Hindlimb muscle (tissue), 1 donor: ENCODE measurements at places on chromosomes 5 and 9. TPM values are rescaled to one million over a fixed set of nuclear protein-coding genes. Genes with fewer than 3 reads are reported as not detected.

GRCh38 chr5:176742246-176743105, 67.9 kb upstream of the UNC5A start:
- DNase-seq: no peak

SLC9A3 gene
- 2.8 TPM for polyA plus RNA-seq

GRCh38 chr9:13603921-13604320, 324.4 kb upstream of the MPDZ start:
- no peak for DNase-seq

GRCh38 chr9:92962846-92963245, 15.5 kb downstream of the FGD3 start:
- DNase-seq: no peak

- DNase-seq: no peak
Observed at GRCh38 chr5:150341331-150341730, 16.2 kb upstream of the TCOF1 start.

GRCh38 chr5:57276353-57276752, 102.5 kb downstream of the GPBP1 start:
- no peak for DNase-seq

- DNase-seq: no peak
Observed at GRCh38 chr5:131463656-131464055, 171.4 kb downstream of the RAPGEF6 start.

GRCh38 chr5:68405784-68406743, 190.5 kb downstream of the PIK3R1 start:
- DNase-seq: no peak

BTNL3 gene
- not detected for polyA plus RNA-seq

DNA sequence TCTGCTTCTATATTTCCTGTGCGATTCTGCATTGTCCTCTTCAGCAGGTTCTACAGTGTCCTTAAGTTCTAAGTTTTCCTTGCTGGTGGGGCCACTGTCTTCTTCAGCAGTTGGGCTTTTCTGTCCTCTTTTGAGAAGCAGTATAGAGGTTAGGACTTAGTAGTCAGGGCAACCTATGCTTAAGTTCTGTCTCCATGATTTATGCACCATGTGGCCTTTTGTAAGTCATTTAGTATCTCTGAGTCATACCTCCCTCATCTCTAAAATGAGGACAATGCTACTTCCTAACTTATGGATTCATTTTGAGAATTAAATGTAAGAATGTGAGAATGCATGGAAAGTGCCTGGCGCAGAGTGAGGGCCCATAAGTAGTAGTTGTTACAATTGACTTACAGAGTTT, 46.8 kb downstream of the GRIN3A start:
- no peak for DNase-seq

GRCh38 chr5:73300337-73301207, 127.6 kb downstream of the TMEM174 start:
- DNase-seq: no peak

- peak; percentile 13 for DNase-seq
Observed at GRCh38 chr9:78806492-78807160, 509.7 kb downstream of the PSAT1 start.

DNA sequence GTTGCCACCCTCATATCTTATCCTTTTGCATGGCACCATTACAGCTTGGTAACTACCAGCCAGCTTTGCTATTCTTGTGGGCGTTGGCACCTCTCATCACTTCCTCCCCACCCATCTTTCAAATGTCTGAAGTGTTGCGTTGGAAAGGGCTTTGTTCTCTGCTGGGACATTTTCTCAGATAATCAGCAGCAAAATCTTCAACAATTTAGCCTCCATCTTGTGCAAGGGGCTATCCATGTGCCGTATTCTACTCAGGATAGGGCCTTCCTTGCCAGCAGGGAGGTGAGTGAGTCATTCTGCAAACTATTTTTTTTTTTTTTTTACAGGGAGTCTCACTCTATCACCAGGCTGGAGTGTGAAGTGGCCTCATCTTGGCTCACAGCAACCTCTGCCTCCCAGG, 62.1 kb upstream of the NUDT12 start:
- DNase-seq: no peak
